ENCODE measurements at places on chromosomes 5 and 9.

- peak; percentile 12 for DNase-seq
These were observed 163.4 kb downstream of the ICE1 start for GRCh38 chr5:5585751-5586341.

GRCh38 chr9:7115606-7116005, 357.8 kb downstream of the KDM4C start:
- no peak for DNase-seq

DNA sequence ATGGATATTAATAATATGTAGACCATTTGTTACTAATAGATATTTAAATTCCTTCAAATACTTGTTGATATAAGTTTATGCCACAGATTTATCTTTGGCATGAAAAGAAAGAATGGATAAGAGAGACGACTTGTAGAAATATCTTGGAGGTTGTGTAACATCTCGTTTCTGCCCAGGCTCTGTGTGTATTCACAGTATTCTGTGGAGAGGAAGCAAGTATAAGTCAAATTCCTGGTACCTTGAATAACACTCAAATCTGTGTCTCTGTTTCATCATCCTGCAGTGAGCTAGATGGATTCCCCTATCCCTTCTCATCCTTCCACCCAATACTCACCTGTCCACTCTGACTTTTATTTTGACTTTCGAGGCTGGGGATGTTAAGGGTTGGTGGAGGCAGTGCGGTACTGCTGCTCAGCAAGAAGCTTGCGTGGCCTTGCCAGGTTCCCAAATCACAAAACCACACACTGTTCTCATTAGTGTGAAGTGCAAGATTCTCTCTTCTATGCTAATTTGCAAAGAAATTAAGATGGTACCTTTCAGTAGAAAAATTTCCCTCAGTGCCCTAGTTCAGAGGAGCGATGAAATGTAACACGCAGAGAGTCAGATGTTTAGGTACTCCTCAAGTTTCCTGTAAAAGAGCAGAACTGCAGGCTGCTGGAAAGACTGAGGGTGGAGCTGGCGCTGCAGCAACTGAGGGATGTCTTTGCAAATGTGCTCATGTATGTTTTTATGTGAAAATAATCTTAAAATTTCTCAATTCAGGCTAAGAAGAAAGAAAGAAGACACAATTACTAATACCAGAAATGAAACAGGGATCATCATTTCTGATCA, 42.6 kb upstream of the ANKRD18A start:
- peak; percentile 80 for DNase-seq

- peak; percentile 88 for DNase-seq
These were observed 690.9 kb upstream of the CDH18 start for GRCh38 chr5:20678814-20679298.

GRCh38 chr9:373759-374206, 159.1 kb downstream of the DOCK8 start:
- no peak for DNase-seq

DNA sequence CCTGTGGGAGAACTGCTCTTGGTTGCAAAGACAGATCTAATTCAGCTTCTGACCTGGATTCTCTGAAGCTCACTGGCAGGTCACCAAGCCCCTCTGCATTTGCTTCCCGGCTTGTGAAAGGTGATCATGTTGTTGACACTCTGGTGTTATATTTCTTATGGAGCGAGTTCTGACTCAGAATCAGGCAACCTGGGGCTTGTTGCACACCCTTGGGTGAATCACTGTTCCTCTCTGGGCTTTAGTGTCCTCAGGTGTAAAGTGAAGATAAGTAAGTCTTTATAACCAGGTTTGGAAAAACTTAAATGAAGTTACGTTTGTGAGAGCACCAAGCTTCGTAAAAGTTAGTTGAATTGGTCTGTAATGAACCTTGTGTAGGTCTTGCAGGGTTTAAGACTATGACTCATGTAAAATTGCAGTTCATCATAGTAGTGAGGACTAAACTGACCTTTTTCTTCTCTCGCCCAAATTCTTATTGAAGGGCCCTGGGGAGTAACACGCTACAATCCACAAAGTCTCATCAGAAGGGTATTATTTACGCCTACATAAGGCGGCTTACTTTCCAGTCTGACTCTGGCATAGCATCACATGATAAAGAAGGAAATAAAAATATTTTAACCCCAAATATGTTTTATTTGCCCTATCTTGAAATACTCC, 218.6 kb downstream of the TMEM38B start:
- no peak for DNase-seq

GRCh38 chr5:14252793-14253192, 109.7 kb downstream of the TRIO start:
- no peak for DNase-seq

- DNase-seq = no peak
These were observed 25.2 kb downstream of the TDRD7 start for GRCh38 chr9:97437051-97437600.

Data from adipocyte (in vitro differentiated cells).